ENCODE measurements at places on chromosomes 2 and 18.

DNA sequence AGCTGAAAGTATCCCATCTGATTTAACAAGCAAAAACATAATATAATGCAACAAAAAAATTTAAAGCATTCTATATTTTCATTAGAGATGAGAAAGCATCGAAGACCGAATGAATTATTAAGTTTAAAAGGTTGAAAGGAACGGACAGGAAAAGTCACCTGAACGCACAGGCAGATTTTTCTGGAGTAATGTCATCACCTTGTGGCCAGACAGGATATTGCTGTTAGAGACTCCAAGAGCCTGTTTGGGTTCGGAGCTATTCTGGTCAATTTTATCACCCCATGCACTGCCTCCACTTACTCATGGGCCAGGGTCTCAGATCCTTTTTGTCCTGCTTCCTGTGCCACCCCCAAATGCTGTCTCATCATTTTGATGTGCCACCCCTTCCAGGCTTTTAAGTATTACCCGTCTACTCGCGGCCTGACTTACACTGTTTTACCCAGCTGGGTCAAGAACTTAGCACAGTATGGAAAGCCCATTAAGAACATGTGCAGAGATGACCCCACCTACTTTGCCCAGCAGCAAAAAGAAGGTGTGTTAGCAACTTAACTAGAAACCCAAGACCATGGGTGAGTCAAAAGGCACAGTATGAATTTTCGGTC is 27.3 kb downstream of the GKN2 start:
- DNase-seq = peak; percentile 61

DNA sequence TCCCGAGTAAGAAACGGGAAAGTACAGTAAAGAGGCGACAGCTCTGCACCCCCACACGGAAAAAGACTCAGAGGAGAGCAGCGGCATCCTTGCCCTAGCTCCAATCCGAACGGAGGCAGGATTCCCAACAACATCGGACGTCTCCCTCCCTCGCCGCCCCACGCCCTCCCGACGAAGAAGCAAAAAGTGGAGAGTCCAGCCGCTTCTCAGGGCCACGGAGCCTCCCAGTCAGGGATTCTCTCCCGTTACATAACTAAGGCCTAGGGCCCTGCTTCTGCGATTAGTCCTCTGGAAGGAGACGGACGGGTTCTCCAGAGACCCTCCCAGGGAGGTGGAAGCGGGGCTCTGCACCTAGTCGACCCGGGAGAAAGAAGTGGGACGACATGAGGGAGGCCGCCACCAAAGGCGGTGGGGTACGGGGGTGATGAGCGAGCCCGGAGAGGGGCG is 587 bp downstream of the SUMO1 start:
- DNase-seq = peak; percentile 51

GRCh38 chr2:74991977-74992376 is 33.5 kb downstream of the POLE4 start:
- DNase-seq = peak; percentile 12

- DNase-seq = peak; percentile 47
Observed at GRCh38 chr18:70289351-70290312, 787 bp downstream of the SOCS6 start.

GRCh38 chr18:35026407-35027061 is 14.7 kb upstream of the MAPRE2 start:
- DNase-seq = no peak

DNA sequence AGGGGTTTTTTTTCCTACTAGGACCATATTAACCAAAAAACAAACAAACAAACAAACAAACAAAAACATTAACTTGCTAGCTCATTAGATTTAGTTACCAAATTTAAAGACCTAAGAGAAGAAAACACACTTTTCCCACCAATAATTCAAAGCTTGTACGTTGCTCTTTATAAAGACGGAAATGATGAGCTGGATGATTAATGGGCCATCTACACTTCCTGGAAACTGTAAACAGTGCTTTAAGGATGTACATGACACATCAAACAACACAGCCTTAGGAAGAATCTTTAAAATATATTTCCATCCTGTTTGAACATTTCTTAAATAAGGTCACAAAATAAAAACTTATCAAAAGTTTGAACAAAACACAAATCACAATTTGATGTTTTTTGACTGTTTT is 982 bp downstream of the BMP10 start:
- peak; percentile 1 for DNase-seq

DNA sequence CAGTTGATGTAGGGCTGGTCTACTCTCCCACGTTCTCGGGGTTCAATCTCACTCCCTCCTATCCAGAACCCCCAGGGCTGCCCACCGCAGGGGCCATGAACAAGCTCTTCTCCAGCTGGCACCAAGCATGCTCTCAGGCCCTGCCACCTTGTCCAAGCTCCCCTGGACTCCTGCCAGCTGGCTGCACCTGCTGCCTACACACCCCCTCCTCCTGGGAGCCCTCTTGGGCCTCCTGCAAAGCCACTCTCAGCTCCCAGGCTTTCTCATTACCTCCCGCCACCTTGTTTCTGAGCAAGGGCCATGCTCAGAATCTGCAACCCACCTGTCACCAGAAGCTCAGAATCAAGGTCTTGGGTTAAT is 56.0 kb downstream of the HDAC4 start:
- no peak for DNase-seq

- DNase-seq = no peak
Observed at GRCh38 chr2:6052649-6053048, 360.5 kb downstream of the SOX11 start.

GRCh38 chr2:65027616-65028244 is 28.5 kb upstream of the CEP68 start:
- no peak for DNase-seq

DNA sequence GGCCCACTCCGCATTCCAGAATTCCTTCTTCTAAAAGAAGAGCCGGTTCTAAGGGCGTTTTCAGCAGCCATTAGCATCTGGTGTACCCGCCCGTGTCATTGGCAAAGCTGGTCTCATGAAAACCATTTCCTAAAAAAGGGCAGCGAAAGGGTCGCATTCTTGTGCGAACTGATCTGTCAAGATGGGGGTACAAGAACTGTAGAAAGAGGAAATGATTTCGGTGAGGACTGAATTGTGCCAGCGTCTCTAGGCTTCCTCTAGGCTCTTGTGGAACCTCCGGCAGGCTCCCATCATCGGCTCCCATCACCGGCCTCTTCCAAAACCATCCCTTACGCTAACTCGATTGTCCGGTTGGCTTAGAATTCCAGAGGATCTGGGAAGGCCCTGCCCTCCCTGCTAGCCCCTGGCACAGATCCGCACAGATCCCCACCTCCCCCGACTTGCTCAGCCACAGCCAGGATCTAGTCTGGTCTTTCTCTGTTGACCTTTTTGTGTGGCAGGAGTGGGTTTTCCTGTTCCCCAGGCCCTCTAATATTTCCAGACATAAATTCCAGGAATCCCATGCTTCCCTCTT is 1.3 kb downstream of the RAB31 start:
- DNase-seq = no peak

GRCh38 chr18:45851161-45851925 is 25.9 kb downstream of the SIGLEC15 start:
- DNase-seq = no peak

DNA sequence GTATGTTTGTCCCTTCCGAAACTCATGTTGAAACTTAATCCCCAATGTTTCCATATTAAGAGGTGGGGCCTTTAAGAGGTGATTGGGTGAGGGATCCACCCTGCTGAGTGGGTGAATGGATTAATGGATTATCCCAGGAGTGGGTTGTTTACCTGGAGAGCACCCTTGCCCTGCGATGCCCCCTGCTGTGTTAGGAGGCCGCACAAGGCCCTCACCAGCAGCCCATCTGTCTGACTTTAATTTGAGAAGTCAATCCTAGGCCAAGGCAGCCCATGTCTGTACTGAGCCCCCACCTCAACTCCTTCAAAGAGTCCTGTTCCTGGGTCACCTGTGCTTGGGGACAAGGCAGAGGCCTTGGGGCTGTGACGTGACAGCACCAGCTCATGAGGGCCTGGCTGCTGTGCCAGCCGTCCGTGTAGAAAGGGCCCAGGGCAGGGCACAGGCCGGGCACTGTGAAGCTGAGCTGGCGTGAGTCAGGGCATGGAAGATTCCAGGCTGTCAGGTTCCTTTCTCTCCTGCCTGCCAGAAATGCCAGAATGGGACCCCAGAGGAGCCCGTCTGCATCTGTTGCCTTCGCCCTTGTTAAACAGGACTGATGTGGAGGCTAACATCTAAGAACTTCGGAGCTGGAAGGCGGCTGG is 21.3 kb upstream of the TAF1B start:
- no peak for DNase-seq

- DNase-seq = peak; percentile 85
Observed at GRCh38 chr2:80496775-80497174, 192.2 kb upstream of the LRRTM1 start.

DNA sequence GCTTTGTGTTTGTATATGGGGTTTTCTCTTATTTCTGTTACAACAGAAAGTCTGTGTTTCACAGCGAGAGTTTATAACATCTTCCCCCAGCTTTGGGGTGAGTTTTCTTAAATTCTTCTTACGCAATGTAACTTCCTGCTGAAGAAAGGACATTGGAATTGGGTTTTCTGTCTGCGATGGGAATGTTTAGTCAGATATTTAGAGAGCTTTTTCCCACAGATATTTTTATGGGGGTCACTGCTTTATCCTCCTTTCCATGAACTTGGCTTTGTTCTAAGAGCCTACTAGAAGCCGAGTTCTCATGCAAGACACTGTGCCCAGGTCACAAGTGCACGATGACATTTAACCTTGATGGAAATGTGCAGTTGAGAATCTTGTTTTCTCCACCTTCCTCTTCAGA is 22.1 kb downstream of the B3GNT2 start:
- DNase-seq = no peak

GRCh38 chr2:218193701-218194100 is 23.3 kb upstream of the ARPC2 start:
- DNase-seq = no peak

GRCh38 chr2:195238826-195239225 is 418.2 kb upstream of the SLC39A10 start:
- no peak for DNase-seq

- peak; percentile 53 for DNase-seq
Observed at GRCh38 chr2:61993422-61994024, 88.0 kb downstream of the COMMD1 start.

DNA sequence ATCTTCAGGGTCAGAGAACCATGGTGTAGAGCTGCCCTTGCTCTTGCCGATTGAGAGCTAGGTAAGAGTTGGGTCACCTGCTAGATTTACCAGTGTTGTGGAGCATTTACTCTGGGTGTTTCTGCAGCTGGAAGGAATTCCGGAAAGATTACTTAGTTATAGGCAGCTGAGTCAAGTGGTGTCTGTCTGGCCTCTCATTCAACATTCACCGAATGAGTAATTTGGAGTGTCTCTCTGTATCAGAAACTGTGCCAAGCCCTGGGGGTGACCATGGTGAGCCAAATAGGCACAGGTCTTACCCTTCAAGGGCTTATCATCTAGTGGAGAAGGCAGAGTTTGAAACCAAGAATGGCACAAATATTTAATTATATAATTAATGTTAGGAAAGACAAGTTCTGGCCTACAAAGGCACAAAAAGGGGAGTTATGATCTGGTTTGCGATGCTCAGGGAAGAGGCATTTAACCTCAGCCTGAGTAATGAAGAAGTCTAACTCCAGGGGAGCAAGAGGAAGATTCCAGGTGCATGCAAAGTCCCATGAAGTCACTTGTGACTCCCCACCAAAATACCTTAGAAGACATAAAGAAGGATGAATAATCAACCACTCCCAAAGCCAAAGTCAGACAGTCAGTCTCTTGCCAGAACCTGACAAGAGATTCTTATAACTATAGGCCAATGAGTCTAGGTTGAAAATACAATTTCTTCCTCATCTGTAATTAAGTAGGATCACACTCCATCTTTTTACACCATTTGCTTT is 12.5 kb downstream of the SETBP1 start:
- peak; percentile 97 for DNase-seq

- DNase-seq = no peak
Observed at GRCh38 chr2:134052173-134052572, 201.7 kb upstream of the MGAT5 start.

DNA sequence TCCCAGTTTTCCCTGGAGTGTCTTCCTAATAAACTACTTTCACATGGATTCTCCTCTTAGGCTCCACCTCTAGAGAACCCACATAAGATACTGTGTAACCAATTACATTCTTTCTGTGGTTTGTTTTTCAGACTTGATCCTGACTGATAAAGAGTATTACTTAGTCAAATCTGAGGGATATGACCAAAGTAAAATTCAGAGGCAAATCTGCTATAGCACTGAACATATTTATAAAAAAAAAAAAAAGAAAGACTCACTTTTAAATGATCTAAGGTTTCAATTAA is 13.9 kb downstream of the CKAP2L start:
- peak; percentile 31 for DNase-seq

DNA sequence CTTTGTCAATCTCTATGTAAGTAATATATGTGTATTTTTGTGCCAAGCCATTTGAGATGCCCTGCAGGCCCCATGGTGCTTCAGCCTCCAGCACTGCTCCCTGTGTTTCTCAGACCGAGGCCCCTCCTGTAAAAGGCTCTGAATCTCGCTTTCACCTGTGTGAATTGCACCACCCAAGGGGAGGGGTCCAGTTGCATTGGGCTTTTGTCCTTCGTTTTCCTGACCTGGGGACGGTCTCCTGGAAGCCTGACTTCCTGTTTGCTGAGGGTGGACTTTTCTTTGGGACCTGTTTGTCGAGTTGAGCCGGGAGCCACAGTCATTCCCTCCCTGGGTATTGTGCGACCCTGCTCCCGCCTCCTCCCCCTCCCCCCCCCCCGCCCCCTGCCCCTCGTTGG is 48.9 kb downstream of the AGAP1 start:
- no peak for DNase-seq

- no peak for DNase-seq
Observed at GRCh38 chr18:3513481-3513880, 63.5 kb downstream of the TGIF1 start.

- DNase-seq = peak; percentile 95
Observed at GRCh38 chr2:143071185-143071876, 57.9 kb upstream of the ARHGAP15 start.

DNA sequence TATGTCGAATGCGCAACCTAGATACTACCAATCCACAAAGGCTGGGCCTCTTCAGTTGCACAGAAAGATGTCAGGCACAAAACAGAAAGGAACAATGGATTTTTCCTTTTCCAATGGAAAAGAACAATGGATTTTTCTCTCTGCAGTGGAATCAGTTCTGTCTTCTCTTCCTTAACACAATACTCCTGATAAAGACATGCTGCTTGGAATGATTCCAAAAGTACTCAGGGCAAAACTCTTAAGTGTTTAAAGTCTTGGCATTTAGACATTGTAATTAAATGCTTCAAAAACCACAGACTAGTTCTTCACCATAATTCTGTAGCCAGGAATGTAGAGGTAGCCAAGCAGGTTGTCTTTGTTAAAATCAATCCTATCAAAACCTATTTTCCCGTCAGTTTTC is 46.7 kb upstream of the FLACC1 start:
- DNase-seq = peak; percentile 64

GRCh38 chr2:155944218-155944617 is 388.3 kb downstream of the NR4A2 start:
- no peak for DNase-seq

GRCh38 chr2:2960441-2961133 is 417.0 kb downstream of the EIPR1 start:
- DNase-seq = peak; percentile 2

GRCh38 chr18:46630160-46630559 is 26.9 kb downstream of the LOXHD1 start:
- DNase-seq = peak; percentile 63

Measured in kidney tubule cell (primary cell).